ENCODE measurements at places on chromosomes 2 and 18. TPM values are rescaled to one million over a fixed set of nuclear protein-coding genes. Genes with fewer than 3 reads are reported as not detected.

DNA sequence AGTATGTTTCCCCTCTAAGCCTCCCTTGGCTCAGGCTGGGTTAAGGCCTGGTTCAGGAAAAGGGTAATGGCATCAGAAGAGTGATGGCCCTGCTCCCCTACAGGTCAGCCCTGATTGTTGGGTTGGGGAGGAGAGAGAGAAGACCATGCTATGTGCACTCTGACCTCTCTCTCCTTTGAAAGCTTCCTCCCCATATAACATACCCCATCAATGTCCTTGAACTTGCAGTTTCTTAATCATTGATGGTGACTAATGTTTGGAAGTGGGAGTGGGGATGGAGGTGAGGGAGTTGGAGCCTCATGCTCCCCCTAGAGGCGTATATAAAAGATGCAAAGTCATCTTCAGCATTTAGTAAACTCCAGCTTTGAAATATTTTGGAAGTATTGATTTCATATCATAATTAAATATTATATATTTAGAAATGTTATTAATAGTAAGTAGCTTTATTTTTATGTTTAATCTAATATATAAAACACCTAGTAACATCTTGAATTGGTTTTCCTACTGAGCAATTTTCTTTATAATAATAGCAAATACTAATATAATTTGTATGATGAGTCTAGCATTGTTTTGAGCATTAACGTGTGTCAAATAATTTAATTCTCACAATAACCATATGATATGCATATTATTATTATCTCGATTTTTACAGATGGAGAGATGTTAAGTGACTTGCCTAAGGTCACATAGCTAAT is 8.8 kb downstream of the PLCL1 start:
- peak; percentile 61 for DNase-seq

DNA sequence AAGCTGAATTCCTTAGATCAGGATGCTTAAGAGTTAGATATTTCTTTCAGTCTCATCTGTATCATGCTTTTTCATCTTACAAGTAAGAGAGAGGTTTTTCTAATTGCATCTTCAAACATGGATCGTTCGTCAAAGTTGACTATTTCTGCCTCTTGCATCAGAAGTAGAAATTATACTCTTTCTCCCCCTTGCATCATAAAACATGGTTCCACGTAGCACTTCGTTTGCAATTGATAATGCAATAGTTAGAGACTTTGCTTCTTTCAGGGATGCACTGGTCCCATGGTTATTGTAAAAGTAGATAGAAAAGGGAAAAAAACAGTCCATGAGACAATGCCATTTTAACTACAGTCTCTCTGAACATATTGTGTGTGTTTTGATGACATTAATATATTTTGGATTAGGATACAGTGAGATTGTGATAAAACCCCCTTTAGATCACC is 75.1 kb upstream of the PARD3B start:
- no peak for DNase-seq

- no peak for DNase-seq
These were observed 27.2 kb downstream of the ANKRD29 start for GRCh38 chr18:23635283-23636070.

The PARD6G gene
- polyA plus RNA-seq, result 2.3 TPM

DNA sequence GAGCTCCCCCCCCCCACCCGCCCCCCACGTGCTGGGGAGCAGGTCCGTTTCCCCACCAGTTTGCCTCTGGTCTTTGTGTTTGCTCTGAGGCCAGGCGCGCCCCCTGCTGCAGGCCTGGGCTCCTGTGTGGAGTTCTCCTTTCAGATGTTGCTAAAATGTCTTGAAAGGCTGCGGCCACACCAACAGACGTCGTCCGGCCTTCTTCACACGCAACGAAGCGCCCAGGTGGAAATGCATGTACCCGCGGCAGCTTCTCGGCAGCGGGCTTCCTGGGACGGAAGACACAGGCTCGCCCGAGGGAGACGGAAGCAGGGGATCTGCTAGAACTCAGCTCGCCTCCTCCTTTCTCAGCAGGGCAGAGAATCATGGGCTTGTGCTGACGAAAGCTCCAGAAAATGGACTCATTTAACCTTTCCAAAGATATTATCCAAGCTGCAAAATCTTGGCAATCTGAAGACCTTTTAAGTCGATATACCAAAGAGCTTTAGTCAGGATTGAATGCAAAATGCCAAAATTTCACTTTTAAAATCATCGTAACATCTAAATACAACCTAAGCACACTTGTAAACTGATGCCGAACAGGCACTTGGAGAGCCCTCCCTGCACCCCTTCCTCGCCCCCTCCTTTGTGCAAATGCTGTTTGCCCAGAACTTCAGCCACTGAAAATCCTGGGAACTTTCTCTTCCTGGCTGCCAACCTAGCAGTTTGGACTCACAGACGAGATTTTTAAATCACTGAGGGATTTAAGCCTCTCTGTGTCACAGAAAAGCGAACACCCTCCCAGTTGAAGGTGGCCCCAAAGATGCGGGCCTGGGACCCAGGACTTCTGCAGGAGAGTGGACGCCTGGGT is 125.5 kb upstream of the ZNF516 start:
- no peak for DNase-seq
